Stimulated activated memory B cell treated with anti-CD40 and anti-IgM and Interleukin-4, amounts not matched to agents 10 μg/mL and 1 μg/mL and 100 μg/mL, for 72 hours (primary cell): ENCODE measurements at places on chromosomes 7 and 10.

DNA sequence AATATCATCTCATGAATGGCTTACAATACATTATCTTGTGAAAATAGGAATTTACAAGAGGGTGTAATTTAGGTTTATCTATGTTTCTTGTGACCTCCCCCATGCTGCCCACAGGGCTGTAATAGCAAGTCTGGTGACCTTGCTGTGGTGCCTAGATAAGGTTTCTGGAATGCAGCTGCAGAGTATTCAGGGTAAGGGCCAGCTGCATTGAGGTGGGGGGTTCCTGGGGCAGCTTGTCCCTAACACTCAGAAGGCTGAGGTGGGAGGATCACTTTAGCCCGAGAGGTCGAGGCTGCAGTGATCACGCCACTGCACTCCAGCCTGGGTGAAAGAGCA is 5.3 kb upstream of the DHTKD1 start:
- no peak for ATAC-seq

DNA sequence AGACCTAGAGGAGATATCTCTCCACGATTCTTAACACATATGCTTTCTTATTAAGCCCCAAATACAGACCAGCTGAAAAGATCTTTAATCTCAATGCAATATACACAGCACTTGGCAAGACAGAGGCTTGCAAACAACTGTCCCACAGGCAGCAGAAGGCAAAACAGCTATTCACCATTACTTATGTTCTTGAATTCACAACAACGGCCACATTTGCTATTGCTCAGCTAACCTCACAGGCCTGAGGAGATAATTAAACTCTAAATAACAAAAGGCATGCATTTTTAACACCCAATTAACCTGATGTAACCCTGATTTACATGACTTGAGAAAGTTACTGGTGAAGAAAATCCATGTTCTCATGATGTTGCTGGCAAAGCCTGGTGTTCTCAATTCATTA is 216.4 kb downstream of the CRPPA start:
- no peak for ATAC-seq

GRCh38 chr7:137801003-137801402 is 45.8 kb downstream of the DGKI start:
- no peak for ATAC-seq

DNA sequence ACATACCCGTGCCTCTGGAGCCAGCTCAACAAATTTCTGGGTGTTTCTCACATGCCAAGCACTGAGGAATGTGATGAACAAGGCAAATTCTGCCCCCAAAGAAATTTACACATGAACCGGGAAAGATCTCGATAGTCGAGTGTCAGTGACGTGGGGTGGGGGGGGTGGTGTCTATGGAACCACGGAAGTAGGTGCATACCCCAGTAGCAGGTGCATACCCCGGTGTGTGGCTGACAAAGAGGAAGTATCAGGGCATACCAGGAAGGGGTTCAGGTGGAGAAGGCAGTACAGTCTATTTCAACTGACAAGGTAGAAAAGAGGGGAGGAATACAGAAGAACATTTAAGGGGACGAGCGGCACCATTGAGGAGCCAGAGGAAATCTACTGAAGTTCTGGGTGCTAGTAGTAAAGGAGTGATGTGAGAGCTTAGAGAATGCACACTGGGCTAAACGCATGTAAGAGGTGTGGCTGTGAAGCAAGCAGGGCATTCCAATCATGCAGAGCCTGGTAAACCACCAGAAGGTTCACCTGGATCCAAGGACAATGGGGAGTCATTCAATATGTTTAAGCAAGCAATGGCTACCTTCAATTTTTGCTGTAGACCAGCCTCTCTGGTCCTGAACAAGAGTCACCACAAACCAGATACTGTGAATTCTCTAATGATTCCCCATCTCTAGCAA is 6.2 kb downstream of the CCDC6 start:
- ATAC-seq, result peak; percentile 57

DNA sequence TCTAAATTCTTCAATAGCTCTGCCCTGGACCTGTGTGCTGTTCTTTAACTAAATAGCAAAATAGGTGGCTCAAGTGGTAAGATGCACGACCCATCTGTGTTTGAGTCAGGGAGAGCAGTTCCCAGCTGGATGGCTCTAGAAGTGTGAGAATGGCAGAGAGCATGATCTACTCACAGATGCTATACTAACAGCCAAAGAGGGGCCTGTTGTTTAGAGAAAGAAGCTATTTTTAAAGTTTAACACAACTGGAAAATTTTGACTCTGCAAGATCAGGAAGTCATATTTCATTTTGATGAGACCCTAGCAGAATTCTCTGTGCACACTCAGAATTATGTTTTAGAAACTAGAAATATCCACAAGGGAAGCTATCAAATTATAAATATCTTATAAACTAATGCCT is 87.4 kb upstream of the PIP4K2A start:
- no peak for ATAC-seq

DNA sequence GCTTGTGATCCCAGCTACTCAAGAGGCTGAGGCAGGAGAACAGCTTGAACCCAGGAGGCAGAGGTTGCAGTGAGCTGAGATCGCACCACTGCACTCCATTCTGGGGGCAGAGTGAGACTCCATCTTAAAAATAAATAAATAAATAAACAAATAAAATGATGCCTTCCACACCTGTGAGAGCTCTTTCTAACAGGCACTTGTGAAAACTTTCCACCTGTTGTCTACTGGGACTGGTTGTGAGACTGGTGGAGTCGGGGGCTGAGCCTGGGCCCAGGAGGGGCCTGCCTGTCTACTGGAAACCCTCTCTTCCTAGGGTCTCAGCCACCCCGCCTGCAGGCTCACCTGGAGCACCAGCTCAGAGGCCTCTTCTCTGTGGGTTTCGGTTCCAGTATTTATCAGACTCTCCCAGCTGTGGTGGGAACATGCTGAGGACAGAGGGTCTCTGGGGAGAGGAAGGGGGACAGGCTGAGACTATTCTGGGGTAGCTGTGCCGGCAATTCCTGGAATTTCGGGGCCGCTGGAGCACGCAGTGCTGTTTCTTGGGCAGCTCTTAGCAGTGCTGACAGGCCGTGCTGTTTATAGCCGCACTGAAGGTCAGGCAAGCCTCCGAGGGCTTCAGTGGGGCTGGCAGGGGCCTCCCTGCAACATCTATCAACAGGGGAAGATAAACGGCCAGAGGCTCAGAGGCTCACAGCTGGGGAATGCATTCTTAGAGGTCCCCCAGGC is 3.8 kb downstream of the LDB3 start:
- no peak for ATAC-seq

DNA sequence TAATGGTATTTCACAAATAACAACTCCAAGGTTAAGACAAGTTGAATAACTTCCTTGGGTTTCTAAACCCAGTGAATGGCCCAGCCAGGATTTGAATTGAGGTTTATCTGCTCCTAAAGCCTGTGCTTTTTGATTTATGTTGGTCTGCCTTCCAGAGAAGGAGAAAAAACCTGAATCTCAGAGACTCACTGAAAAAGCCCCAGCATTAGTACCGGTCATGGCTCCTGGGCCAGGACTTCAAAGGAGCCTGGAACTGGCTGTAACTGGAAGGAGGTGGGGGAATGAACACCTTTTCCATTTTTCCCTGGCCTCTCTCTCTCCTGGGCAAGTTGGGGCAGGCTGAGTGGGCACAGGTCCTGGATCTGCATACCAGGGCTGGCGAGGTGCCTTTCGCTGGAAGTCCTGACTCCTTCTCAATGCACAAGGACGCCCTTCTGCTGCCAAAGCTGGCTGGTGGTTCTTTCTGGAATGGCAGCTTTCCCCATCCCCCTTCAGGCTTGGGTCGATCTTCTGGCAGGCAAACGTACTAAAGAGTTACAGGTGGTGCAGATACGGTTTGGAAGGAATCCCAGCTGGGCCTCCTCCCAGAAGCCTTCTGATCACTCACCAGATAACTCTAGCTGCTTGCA is 268.2 kb downstream of the PTEN start:
- no peak for ATAC-seq

DNA sequence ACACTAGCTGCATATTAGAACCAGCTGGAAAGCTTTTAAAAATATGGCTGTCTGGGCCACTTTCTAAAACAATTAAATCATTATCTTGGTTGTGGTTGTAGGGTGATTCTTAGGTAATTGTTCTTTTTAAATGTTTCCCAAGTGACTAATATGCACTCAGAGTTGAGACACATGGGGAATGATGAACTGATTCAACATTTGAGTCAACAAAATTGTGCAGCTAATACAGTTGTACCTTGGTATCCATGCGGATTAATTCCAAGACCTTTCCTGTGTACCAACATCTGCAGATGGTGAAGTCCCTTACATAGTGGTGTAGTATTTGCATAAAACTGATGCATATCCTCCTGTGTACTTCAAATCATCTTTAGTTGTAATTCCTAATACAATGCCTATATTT is 242.2 kb downstream of the ATRNL1 start:
- no peak for ATAC-seq
